ENCODE measurements at places on chromosomes 6 and 20.

DNA sequence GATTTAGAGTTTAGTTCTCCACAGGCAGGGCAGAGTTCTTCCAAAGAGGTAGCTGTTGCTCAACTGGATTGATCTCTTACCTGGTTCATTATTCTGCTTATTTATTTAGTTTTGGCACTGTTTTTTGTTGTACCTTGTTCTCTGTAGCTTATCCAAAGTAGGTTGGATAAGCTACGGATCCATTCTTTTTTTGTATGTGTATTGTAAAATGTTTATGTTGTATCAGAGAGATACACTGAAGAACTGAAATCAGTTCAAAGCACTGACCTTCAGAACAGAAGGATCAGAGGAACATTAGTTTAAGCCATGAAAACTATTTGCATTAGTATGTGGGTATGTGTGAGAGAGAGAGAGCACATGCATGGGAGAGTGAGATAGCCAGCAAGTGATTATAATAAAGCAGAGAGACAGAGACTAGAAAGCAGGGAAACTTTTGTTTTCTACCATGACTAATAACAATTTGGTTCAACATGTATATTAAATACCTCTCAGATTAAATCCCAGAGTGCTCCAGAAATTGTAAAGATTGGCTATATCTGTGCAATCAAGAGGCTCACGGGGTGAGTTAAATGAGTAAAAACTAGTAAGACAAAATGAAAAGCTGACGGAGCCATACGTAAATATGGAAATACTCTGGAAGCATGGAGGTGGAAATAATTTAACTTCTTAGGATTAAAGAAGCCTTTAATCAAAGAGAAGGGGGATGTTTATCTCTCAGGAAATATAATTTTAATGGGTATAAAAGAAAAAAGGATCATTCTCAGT is 40.2 kb downstream of the ITCH start:
- no peak for DNase-seq

GRCh38 chr6:21538186-21538798 is 55.3 kb upstream of the SOX4 start:
- DNase-seq: no peak

GRCh38 chr20:36399147-36399968 is 93.2 kb downstream of the DLGAP4 start:
- peak; percentile 1 for DNase-seq

- DNase-seq: no peak
Observed at GRCh38 chr6:84582997-84583396, 181.4 kb downstream of the TBX18 start.

- no peak for DNase-seq
Observed at GRCh38 chr6:34497411-34497810, 31.5 kb downstream of the PACSIN1 start.

DNA sequence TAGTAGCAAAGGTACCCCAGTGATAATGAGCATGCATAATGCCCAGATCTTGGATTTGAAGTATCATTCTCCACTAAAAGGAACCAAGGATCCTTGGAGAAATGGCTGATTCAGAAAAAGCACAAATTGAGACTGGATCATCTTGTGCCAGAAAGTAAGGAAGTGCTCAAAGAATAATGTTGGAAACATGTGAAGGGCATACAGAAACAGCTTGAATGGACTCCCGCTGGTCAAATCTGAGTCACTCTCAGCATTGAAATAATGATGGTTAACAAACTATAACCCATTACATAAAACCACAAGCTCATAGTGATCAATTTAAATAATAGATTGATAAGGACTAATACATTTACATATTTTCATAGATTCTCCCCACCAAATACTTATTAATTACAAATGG is 3.6 kb upstream of the OSTM1 start:
- DNase-seq: no peak

DNA sequence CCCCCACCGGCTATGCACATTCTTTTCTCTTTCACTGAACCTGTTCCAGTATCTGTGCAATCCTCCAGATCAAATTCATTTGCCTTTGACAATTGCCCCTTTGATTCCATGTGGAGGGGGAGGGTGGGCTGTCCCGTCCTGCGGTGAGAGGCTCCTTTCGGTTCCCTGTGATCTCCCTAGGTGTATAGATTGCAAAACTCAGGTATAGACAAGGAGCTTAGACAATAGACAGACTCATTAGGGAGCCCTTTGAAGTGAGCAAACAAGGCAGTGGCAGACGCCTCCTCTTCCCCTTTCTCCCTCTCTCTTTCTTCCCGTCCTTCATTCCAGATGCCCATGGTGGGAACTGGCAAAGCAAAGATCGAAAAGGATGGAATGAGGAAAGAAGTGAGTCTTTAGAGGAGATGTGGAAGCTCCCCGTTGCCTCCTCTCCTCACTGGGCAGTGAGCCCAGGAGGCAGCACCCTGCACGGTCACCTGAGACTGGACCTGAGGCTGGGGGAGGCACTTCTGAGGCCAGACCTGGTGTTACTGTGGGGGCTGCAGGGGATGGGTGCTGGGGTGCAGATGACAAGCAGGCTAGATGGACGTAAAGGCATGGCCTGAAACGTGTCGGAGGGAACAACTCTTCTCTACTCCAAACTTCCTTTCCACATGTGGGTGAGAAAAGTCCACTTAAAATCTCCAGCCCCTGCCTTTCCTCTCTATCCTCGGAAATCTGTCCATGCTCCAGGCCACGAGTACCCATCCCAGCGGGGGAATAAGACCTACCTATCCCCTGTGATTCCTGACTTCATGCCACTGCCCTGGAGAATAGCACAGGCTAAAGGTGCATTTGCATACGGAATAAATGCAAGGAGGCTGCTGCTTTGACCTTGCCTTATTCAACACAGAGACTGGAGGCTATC is 256.6 kb upstream of the FOXQ1 start:
- no peak for DNase-seq

- no peak for DNase-seq
Observed at GRCh38 chr20:58044931-58045555, 183.4 kb downstream of the ANKRD60 start.

- no peak for DNase-seq
Observed at GRCh38 chr6:21846541-21847451, 253.2 kb downstream of the SOX4 start.

DNA sequence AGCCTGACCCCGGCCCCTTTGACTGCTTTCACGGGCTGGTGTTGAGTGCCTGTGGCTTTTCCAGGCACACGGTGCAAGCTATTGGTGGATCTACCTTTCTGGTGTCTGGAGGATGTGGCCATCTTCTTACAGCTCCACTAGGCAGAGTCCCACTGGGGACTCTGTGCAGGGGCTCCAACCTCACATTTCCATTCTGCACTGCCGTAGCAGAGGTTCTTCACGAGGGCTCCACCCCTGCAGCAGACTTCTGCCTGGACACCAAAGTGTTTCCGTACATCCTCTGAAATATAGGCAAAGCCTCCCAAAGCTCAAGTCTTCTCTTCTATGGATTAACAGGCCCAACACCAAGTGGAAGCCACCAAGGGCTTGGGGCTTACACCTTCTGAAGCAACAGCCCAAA is 691.5 kb upstream of the POU3F2 start:
- DNase-seq: no peak

GRCh38 chr20:6466075-6466810 is 301.2 kb upstream of the BMP2 start:
- DNase-seq: no peak

- no peak for DNase-seq
Observed at GRCh38 chr6:37705239-37706051, 7.8 kb upstream of the MDGA1 start.

DNA sequence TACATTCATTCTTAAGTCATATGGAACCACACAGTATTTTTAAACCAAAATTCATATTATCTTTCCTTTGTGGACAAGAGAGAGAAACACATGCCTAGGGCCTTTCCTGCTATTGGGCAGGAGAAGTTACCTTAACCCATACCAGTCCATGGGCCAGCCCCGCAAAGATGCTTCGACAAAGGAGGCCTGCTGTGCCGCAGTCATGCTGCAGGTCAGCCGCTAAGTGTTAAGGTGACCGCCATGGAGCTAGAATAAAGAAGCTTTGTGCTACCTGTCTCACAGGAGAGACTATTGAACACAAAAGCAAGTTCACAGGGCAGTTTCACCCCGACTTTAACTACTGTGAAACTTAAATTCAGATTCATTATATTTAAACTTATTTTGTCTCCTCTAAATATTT is 62.3 kb upstream of the TMEM181 start:
- DNase-seq: no peak

DNA sequence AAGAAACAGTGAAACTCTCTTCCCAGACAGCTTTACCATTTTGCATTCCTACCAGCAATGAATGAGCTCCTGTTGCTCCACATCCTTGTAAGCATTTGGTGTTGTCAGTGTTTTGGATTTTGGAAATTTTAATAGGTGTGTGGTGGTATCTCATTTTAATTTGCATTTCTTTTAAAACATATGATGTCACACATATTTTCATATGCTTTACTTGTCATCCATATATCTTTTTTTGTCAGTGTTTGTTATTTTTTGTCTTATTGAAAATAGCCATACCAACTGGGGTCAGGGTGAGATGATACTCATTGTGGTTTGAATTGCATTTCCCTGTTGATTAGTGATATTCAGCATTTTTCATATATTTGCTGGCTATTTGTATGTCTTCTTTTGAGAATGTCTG is 119.5 kb upstream of the FOXA2 start:
- no peak for DNase-seq

- no peak for DNase-seq
Observed at GRCh38 chr20:38991814-38992704, 29.9 kb downstream of the DHX35 start.

- DNase-seq: no peak
Observed at GRCh38 chr6:15473741-15474161, 189.1 kb downstream of the DTNBP1 start.

DNA sequence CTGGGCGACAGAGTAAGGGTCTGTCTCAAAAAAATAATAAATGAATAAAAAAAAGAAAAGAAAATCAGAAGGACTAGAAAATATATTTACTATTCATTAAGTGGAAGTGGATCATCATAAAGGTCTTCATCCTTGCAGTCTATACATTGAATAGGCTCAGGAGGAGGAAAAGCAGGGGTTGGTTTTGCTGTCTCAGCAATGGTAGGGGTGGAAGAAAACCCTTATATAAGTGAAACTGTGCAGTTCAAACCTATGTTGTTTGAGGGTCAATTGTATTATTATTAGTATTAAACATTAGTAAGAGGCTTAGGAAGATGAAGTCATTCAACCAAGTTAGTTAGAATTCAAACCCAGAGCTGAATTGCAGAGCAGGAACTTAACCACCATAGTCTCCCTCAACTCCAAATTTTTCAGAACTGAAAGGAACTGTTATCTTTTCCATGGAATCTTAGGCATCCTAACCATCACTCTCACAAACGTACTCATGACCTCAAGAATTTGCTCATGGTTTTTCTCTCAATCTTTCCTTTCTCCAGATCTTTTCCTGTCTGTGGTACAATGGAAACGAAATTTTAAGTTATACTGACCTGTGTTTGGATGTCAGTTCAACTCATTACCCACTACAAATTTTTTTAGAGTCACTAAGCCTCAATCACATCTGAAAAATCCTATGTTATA is 7.7 kb upstream of the SMIM13 start:
- DNase-seq: no peak

DNA sequence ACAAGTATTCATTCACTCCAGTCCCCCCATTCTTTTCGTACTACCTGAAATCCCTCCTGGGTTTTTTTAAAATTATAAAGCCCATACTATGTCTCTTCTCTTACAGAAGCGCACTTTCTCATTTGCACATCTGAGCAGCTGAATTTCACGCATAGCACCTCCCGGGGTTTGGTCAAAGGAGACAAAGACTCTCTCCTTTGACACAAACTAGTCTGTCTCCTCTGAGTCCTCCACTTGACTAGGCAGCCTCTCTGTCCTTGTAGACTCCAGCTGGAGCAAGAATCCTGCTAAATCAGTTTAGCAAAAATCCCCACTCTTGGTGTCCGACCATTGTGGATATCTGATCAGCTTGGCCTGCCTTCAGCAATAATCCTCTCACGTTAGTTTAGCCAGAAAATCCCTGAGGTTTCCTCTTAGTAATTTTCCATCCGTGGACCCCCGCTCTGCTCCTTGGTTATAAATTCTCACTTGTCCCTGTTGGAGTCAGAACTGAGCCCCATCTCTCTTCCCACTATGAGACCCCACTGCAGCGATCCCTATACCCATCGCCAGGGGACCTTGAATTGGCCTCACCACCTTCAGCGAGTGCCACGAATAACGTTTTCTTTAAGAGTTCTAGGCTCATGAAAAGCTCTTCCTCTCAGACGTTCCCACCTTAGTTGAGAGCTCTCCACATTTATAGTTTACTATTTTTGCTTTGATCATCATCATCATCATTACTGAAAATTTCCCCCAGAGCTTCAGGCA is 29.0 kb downstream of the PDYN start:
- no peak for DNase-seq

GRCh38 chr6:107714104-107714503 is 110.0 kb downstream of the SCML4 start:
- no peak for DNase-seq

DNA sequence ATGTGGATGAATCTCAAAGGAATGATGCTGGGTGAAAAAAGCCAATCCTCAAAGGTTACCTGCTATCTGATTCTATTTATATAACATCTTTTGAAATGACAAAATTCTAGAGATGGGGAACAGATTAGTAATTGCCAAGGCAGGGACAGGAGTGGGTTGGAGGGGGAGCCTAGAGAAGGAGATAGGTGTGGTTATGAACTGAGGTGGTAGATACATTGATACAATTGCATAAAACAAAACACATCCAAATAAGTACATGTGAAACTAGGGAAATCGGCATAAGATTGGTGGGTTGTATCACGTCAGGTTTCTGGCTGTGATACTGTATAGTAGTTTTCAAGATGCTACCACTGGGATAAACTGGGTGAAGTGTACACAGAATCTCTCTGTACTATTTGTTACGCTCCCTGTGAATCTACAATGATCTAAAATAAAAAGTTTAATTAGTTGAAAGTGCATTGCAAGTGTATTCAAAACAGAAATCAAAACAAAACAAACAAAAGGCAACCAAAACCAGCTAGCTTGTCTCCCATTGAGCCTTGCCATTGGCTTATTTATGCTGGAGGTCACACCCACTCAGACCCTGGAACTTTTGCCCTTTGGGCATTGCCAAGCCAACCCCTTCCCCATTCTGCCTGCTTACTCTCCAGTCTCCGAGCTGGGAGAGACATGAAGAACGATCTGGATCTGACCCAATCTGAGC is 27.8 kb downstream of the PPP1R16B start:
- DNase-seq: no peak

DNA sequence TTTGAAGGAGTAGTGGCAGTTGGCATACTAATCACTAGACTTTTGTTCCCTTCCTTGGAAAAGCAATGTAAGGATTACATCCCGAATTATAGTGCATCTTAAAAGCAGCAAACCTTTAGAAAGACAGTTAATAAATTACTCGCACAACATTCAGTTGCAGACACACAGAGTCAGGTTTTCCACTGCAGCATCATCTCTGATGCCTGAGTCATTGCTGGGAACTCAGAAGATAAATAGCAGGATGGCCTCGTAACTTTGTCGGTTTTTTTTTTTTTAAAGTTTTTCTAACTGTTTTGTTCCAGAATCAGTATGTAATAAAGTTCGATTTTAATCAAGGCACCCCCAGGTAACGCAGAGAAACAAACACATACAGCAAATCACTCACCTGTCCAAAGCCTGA is 34.3 kb downstream of the GJA10 start:
- DNase-seq: no peak

- no peak for DNase-seq
Observed at GRCh38 chr6:82612475-82613039, 248.9 kb downstream of the TPBG start.

All from AML-193 (cell line).